Skeletal muscle tissue (tissue), 5 donors: ENCODE measurements at places on chromosomes 2 and 18. TPM values are rescaled to one million over a fixed set of nuclear protein-coding genes. Genes with fewer than 3 reads are reported as not detected.

The HJURP gene
- total RNA-seq, result 3.1 TPM

The DPP10 gene
- 1.0 TPM for total RNA-seq

The TBR1 gene
- not detected for total RNA-seq

The MAP2 gene
- 3.7 TPM for total RNA-seq

The RFX8 gene
- total RNA-seq, result under 0.01 TPM

The TDRD15 gene
- total RNA-seq, result not detected

The HTR2B gene
- total RNA-seq, result 0.52 TPM

The CHRNG gene
- total RNA-seq, result 35.5 TPM

The ATP8B1 gene
- 4.7 TPM for total RNA-seq

The CHPF gene
- 33.4 TPM for total RNA-seq

The ATOH8 gene
- 8.4 TPM for total RNA-seq

The YWHAQ gene
- 140 TPM for total RNA-seq

The IFT172 gene
- 21.4 TPM for total RNA-seq

The LYPD1 gene
- 4.2 TPM for total RNA-seq

The GAL3ST2 gene
- not detected for total RNA-seq

The CASP10 gene
- total RNA-seq, result 16.2 TPM

The GBX2 gene
- not detected for total RNA-seq

The CDH19 gene
- 3.1 TPM for total RNA-seq

The SCG2 gene
- total RNA-seq, result not detected

The GPAT2 gene
- total RNA-seq, result 7.8 TPM

The EPB41L3 gene
- total RNA-seq, result 79.9 TPM

The ACKR3 gene
- 21.4 TPM for total RNA-seq

The TANK gene
- total RNA-seq, result 41.8 TPM

The RFTN2 gene
- total RNA-seq, result 14.1 TPM

The RAPGEF4 gene
- total RNA-seq, result 5.7 TPM

The TTC27 gene
- 23.5 TPM for total RNA-seq

The CRYBA2 gene
- total RNA-seq, result not detected

The CFLAR gene
- 62.6 TPM for total RNA-seq

The STAT4 gene
- total RNA-seq, result 2.6 TPM

The MORN2 gene
- total RNA-seq, result 12.0 TPM

The CYP26B1 gene
- 6.8 TPM for total RNA-seq

The TMEM247 gene
- not detected for total RNA-seq

The EML6 gene
- 10.4 TPM for total RNA-seq

The MALL gene
- 8.9 TPM for total RNA-seq

The SERPINB12 gene
- not detected for total RNA-seq

The CHST9 gene
- total RNA-seq, result 0.52 TPM

The POTEI gene
- total RNA-seq, result under 0.01 TPM

The VIL1 gene
- total RNA-seq, result not detected

The LHCGR gene
- total RNA-seq, result 4.2 TPM

The ANO7 gene
- total RNA-seq, result not detected

The CAPN13 gene
- total RNA-seq, result not detected

The RAMP1 gene
- total RNA-seq, result 31.8 TPM

The SPAG16 gene
- total RNA-seq, result 38.6 TPM
